Activated T-cell treated with anti-CD3 and anti-CD28 coated beads for 48 hours (primary cell): ENCODE measurements at places on chromosomes 7 and 10.

DNA sequence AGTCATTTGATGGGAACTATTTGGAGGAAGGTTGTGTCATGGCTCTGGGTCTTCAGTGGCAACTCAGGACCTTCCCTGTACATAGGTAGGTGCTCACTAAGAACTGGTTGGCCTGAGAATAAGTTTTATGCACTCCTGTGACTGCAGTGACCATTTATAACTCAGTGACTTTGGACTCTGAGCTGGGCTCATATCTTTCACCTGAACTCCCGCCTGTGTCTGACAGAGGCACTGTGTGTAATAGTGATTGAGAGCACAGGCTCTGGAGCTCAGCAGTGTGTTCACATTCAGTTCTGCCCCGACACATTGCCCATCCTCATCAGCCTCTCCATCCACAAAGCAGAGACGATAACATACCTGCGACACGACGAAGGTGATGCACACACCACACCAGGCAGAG is 34.6 kb upstream of the VIPR2 start:
- DNase-seq: no peak

DNA sequence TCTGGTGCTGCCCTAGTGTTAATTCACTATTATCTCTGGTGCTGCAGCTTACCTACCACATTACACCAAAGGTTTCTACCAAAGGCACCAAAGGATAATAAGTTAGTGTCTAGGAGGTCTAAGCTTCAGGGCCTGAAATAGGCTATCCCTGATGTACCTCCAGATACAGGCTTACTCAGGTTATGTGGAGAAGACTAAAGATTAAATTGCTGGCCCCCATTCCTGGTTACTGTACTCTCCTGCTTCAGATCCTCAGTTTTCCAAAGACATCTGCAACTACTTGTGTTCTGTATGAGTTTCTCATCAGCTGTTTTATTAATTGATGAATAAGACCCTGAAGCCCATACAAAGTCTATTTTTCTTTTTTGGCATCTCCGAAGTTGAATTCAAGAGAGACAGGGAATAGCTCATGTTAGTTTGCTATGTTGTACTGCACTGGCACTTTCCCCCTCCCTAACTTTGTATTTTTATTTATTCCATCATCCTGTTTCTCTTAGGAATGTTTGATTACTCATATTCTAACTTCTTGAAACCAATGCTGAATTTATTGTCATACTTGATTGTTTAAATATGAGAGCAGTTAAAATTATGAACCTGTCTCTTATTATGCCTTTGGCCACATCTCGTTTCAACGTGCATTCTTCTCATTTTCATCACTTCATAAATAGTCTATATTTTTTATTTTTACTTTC is 85.9 kb downstream of the PON1 start:
- no peak for DNase-seq

- DNase-seq: no peak
Measured at GRCh38 chr10:24114556-24114955, 94.4 kb upstream of the KIAA1217 start.

- no peak for DNase-seq
Measured at GRCh38 chr10:24882047-24882698, 70.2 kb downstream of the PRTFDC1 start.

DNA sequence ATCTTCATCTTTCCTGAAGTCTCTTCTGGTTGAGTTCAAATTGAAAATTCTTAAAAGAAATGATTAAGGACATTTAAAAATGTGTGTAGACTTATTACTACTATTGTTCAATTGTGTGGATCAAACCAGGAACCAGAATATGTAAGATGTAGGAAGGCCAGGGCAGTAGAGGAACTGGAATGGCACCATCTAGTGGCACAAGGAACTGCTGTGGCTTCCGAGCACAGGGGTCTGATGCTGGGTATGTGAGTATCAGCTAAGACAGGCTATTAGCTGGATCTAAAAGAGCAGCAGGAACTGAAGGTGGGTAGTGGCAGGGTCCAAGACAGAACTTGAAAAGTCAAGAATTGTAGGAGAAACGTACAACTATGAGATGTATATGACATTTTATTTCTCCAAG is 247.3 kb downstream of the SEMA3A start:
- DNase-seq: no peak
